Vagina (tissue), 2 donors: ENCODE measurements at places on chromosomes 16 and 17.
A peak's percentile ranks its signal among the peaks of the same experiment; 100 is the strongest.

DNA sequence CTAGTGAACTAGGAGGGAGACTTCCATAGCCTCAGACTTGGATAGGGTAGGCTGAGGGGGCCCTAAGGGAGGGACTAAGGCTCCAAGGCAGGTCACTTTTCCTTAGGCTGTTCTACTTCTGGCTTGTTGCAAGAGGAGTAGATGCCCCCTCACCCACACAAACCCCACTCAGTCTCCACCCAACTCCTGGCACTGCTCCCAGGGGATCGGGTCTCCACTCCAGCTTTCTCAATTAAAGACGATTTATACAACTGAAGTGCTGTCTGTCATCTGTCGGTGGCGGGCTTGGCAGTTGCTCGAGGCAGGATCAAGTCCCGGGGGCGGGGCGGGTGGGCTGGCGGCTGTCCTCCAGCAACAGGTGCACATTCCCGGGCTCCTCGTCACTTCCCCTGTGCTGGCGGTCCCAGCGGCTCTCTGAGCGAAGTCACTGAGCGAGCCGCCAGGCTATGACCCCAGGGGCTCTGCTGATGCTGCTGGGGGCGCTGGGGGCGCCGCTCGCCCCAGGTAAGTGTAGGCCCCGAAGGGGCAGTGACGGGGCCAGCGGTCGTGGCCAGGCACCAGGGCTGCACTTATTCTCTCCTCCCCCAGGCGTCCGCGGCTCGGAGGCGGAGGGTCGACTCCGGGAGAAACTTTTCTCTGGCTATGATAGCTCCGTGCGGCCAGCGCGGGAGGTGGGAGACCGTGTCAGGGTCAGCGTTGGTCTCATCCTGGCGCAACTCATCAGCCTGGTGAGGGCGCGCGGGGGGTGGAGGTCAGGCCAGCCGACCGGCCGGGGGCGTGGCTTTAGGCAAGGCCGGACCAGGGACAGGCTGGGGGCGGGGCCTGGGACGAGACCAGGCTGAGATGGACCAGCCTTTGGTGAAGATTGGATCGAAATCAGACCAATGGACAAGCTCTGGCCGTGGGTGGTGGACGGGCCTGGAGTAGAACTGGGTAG is at the start of gene CHRNB1:
TSS of gene CHRNB1 (plus strand) at position 380 of the 937 bp plus-strand sequence. CDS start at position 447, 67 bp downstream.
- no peaks in the 10 kb centered on the region for H3K36me3 ChIP-seq
- H3K27ac ChIP-seq = peak within 1 kb of the TSS; percentile 58
- H3K4me1 ChIP-seq = peaks cover 35% of the 10 kb centered on the region
- no peaks in the 10 kb centered on the region for H3K27me3 ChIP-seq
- H3K4me3 ChIP-seq = peak within 1 kb of the TSS; percentile 32
- DNase-seq = no peak

DNA sequence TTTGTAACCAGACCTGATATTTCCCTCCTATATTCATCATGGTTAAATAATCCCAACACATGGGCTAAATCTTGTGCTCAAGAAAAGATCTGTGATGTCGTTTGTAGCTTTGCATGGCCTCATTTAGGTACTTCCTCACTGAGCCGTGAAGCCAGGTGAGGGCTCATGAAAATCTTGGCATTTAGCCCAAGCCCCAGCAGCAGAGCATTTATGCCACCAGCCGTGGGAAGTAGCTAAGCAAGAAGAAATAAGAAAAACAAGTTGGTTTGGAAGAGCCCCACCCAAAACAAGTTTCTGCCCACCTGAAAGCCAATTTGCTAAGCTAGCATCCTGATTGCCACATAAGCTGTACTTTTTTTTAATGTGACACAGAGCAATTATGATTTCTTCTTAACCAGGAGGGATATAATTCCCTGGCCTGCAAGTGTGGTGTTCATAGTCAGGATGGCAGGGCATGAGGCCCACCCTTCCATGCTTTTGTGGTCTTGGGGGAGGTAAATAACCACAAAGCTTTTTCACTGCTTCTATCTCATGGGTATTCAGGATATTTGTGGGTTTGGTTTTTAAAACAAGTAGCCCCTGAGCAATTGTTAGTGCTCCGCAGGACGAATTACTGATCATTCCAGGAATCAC is 10.5 kb downstream of the TMIGD1 start:
- H3K4me3 ChIP-seq = no peak overlapping the region
- H3K4me1 ChIP-seq = peaks cover 6% of the 10 kb centered on the region
- no peak overlapping the region for H3K27ac ChIP-seq
- no peaks in the 10 kb centered on the region for H3K36me3 ChIP-seq
- H3K27me3 ChIP-seq = no peaks in the 10 kb centered on the region
- no peak for DNase-seq

DNA sequence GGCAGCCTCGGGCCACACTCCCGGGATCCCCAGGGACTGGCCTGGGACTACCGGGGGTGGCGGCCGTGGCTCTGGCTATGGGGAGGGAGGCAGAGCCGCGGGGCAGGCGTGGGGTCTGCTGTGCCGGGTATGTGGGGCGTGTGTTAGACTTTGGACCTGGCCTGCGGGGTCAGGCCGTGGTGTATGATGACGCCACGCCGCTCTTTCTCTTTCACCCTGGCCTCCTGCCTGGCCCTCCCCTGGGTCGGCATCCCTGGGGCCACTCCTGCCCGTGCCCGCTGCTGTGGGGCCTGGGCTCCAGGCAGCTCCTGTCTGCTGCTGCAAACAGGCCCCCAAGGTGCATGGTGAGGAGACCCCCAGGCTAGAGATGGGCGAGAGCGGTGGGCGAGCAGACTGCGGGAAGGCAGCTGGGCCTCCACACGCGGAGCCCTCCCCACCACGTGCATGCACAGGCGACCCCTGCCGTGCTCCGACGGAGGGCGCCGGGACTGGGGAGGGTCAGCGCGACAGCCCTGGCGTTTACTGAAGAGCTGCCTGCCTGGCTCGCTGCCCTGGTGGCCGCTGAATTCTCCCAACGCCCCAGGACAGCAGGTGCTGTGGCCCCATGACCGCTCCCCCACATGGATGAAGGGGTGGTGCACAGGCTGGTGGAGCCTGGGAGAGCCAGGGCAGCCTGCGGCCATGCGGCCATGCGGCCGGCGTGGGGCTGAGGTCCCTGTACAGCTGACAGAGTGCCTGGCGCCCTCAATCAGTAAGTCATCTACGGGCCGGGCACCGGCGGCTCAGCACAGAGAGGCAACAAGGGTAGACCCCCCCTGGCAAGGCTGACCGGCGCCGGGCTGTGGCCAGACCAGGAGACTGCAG is 16.0 kb downstream of the CAPN15 start:
- H3K27me3 ChIP-seq = no peaks in the 10 kb centered on the region
- no peak for DNase-seq
- peaks cover 11% of the 10 kb centered on the region for H3K4me1 ChIP-seq
- H3K4me3 ChIP-seq = no peak overlapping the region
- no peaks in the 10 kb centered on the region for H3K36me3 ChIP-seq

GRCh38 chr16:69523566-69524305 is 42.0 kb upstream of the NFAT5 start:
- no peak for DNase-seq
- no peaks in the 10 kb centered on the region for H3K27me3 ChIP-seq
- no peak overlapping the region for H3K27ac ChIP-seq
- no peaks in the 10 kb centered on the region for H3K36me3 ChIP-seq

- no peak for DNase-seq
- H3K4me1 ChIP-seq = peaks cover 55% of the 10 kb centered on the region
- no peak overlapping the region for H3K4me3 ChIP-seq
- no peaks in the 10 kb centered on the region for H3K27me3 ChIP-seq
These were observed 1.1 kb downstream of the MC1R start for GRCh38 chr16:89919535-89920406.

DNA sequence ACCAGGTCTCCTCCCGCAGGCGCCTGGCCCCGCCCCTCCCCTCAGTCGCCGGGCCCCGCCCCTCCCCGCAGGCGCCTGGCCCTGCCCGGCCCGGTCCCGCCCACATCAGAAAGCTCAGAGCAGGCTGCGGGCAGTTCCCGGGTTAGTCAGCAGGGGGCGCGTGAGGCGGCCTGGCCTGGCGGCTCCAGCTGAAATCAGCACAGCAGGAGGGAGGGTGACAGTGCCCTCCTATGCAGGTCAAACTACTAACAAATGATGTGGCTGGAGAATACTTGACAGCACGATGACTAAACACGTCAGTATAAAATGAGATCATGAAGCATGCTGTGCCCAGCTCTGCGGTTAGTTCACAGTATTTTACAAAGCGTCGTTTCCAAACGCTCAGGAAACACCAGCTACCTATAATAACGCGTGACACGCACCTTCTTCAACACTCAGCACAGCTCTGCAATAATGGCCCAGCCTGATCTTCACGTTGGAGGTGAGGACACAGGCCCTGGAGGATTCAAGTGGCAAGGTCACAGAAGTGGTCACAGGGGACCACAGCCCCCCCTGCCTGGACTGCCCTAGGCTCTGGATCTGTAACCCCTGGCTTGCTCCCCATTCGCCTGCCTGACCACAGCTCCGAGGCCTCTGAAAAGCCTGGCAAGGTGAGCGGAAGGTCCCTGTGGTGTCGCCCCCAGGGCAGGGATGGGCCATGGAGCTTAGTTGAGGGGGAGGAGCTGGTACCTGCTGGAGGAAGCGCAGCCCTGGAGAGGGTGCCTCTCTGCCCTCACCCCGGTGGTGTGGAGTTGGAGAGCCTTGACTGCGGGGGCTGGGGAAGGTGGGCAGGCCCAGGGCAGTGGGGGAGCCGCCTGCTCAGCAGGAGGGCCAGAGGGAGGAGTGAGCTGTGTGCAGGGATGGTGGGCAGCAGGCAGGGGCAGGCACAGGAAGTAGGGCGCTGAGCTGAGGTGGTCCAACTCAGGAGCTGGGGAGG is 81.2 kb downstream of the KCNJ12 start:
- no peaks in the 10 kb centered on the region for H3K36me3 ChIP-seq
- H3K27ac ChIP-seq = peak overlapping the region; percentile 48
- H3K4me1 ChIP-seq = peaks cover 25% of the 10 kb centered on the region
- H3K4me3 ChIP-seq = no peak overlapping the region

DNA sequence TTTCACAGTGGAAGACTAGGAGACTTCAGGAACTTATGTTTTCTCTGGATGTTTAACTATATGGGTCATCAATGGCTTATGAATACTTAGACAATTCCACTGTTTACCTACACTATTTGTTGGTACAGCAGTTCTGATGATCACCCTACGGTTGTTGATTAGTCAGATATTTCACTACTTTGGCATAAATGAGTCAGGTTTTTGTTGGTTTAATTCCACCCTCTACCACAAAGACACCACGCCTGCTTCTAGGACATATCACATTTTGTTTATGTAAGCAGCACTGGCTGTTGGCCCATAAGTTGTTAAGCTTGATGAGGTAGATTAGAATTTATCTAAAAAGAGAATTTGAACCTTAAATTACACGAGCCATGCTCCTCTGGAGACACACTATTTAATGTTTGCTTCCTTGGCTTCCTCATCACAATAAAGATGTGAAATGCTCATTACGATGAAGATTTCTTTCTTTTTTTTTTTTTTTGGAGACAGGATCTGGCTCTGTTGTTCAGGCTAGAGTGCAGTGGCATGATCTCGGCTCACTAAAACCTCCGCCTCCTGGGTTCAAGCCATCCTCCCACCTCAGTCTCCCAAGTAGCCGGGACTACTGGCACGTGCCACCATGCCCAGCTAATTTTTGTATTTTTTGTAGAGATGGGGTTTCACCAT is 4.3 kb downstream of the GDE1 start:
- no peak for DNase-seq
- H3K27me3 ChIP-seq = no peaks in the 10 kb centered on the region
- no peak overlapping the region for H3K27ac ChIP-seq
- H3K4me3 ChIP-seq = no peak overlapping the region
- peaks cover 30% of the 10 kb centered on the region for H3K36me3 ChIP-seq

GRCh38 chr17:49469831-49470810 is 25.0 kb upstream of the NGFR start:
- H3K27me3 ChIP-seq = no peaks in the 10 kb centered on the region
- no peak for DNase-seq
- H3K4me1 ChIP-seq = peaks cover 14% of the 10 kb centered on the region
- peak overlapping the region; percentile 37 for H3K4me3 ChIP-seq

DNA sequence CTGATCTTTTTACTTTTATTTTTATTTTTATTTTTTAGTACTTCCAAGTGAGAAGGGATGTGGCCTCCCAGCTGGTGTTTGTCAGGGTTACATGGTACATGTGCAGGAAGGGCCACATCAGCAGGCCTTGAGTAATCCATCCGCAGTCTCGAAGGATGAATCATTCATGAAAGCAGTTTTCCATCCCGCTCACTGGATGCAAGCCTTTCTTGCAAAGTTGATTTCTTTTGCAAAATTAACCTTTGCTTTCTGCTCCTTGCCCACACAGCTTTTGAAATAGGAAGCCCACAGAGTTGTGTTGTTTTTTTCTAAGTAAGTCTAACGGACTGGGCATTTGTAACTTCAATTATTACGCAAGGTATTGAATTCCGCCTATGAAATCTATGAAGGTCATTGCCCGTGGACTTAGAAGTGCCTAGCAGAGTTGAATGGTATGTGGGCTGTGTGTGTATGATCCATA is 157.4 kb downstream of the PRKCA start:
- H3K27me3 ChIP-seq = no peaks in the 10 kb centered on the region
- DNase-seq = peak; percentile 93
- no peak overlapping the region for H3K4me3 ChIP-seq
- peaks cover 34% of the 10 kb centered on the region for H3K4me1 ChIP-seq
- H3K36me3 ChIP-seq = no peaks in the 10 kb centered on the region
- peak overlapping the region; percentile 74 for H3K27ac ChIP-seq

DNA sequence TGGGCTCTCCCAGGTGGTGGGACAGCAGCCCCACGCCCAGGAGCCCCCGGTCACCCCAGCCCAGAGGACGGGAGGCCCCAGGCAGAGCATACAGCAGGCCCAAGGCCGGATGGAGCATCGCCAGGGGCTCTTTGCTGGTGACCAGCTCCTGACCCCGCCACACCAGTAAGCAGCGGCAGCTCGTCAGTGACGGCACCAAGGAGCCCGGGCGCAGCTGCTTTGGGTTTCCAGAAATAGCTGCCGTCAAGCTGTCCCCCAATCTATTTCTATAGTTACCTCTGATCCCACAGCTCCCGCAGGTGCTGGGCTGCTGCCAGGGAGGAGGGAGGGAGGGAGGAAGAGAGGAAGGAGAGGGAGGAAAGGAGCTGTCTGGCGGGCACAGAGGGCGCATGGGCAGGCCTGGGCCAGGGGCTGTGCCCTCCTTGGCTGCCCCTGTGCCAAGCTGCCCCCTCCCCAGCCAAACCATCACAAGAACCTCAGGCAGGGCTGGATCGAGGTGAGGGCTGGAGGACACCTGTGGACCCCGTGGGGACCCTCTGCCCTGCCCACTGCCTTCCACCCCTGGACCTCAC is 10.8 kb upstream of the RASD1 start:
- no peak overlapping the region for H3K4me3 ChIP-seq
- no peak for DNase-seq
- no peak overlapping the region for H3K27ac ChIP-seq
- peaks cover 11% of the 10 kb centered on the region for H3K4me1 ChIP-seq
- no peaks in the 10 kb centered on the region for H3K36me3 ChIP-seq
